Stimulated activated CD4-positive, alpha-beta T cell treated with anti-CD3 and anti-CD28 coated beads, Interleukin-15, amount 100 ng/mL, for 1 hour (primary cell): ENCODE measurements at places on chromosomes 11 and 22.

DNA sequence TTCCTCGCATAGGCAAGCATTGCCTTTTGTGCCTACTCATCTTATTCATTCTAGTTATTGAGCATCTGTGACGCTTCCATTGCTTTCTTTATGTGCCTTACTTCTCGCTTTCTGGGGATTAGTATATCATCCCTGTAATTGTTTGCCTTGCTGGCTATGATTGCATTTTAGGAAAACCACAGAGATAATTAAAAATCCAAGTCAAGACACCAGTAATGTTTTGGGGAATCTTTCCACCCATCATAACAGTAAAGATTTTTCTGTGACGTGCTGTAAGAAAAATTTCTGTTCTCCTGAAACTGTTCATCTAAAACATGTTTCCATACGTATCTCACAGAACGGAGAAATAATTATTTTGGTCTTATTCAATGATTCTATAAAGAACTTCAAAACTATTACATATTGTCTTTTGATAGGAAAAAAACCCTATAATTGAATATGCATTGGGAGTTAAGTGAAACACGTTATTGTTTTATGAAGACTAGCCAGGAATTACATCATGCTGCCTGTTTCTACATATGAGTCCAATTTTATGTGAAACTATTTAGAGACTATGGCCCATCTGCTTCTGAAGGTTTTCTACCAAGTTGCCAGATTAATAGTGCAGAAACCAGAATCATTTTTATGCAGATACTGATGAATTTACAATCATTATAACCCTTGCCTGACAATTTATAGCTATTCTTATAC, 133.7 kb upstream of the FIBIN start:
- DNase-seq, result no peak

- no peak for DNase-seq
Measured at GRCh38 chr11:1149545-1149944, 8.2 kb upstream of the MUC5AC start.

- no peak for DNase-seq
Measured at GRCh38 chr11:133952199-133953190, 4.3 kb downstream of the IGSF9B start.

DNA sequence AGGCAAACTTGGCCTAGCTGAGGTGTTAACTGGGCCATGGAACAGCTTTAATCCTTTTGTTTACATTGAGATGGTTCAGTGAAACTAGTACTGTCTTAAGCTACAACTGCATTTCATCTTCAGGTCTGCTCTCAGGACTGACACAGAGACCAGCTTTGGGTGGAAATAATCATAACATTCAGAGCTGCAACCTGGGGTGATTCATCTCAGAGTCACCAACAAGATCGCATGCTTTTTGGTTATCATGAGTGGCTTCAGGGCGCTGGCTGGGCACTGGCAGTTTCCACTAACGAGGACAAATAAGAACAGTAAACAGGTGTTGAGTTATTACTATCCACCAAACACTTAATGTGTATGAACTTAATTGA, 60.9 kb upstream of the PAX6 start:
- DNase-seq, result no peak

DNA sequence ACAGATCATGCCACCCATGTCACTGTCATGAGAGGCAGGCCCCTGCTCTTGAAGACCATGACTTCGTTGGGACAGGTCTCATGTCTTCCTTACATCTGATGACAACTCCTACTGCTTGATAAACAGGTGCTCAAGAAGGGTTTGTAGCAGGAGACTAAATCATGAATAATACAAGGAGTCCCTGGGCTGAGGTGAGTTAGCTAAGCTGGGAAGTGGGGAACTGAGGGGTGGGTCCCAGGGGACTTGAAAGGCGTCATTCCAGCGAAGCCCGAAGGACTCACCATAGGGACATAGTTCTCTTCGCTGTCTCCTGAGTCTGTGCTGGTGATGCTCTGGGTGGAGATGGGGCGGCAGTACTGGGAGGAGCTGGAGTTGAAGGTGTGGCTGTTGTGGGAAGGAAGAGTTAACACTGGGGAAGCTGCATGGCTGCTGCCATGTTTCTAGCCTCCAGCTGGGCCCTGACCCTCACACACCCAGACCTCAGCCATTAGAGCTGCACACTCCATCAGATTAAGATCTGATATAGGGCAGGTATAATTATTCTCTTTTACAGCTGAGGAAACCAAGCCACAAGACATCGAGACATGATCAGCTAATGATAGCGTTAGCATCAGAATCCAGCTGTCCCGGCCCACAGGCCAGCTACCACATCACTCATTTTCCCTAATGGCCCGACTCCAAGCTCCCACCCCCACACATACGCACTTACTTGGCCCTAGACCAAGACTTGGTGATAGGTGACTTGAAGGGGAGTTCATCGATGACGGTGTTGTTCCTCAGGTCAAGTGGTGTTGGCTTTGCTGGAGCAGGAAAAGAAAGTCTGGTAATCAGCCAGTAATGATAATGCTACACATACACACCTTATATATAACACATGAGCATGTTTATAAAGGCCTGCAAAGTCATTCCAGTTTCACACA, 32.9 kb downstream of the USP35 start:
- no peak for DNase-seq

DNA sequence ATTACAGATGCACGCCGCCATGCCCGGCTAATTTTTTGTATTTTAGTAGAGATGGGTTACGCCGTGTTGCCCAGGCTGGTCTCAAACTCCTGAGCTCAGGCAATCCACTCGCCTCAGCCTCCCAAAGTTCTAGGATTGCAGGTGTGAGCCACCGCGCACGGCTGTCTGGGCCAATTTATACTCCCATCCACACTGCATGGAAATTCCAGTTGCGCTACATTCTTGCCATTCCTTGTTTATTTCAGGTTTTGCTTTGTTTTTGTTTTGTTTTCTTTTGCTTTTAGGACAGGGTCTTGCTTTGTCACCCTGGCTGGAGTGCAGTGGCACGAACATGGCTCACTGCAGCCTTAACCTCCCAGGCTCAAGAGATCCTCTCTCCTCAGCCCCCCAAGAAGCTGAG, 11.0 kb upstream of the CAPRIN1 start:
- no peak for DNase-seq

DNA sequence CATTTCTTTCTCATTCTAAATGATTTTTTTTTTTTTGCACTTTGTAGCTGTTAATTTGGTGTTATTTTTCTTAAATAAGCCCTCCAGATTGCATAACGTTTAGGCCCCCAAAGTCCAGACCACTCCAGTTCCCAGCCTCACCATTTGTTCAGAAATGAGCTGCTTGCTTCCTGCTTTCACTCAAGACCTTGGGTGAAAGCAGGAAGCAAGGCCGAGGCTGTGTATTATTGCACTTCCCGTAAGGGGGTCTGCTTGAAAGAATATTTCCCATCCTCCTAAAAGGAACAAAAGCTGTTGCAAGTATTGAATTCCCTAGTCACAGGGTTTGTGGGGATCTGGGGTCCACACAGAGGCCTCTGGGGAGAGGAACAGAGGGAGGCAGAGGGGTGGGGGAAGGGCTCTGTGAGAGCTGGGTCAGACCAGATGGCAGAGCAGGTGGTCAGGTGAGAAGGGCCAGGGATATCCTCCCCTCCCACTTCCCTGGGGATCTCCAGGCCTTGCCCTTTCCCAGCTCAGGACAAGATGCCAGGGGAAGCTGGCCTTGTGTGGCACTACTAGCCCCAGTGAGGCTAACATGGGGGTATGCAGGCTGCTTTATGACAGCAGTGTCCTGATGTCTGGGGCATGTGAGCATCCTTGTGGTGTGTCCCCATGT, 51.6 kb upstream of the MYEOV start:
- no peak for DNase-seq

DNA sequence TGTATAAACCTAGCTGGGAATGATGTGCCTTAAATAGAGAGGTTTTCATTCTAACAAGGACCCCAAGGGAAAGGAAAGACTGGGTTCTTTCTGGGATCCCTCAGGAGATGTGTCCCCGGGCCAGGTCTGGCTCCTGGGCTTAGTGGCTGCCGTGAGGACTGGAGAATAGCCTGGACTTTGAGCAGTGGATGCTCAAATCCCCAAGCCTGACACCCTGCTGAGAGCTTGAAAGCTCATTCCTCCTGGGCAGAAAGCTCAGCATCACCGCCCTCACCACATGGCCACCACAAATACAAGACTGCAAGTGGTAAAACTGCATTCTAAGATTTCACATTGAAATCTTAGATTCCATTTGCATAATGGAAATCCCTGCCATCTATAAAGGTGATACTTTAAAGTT, 79.4 kb upstream of the NARS2 start:
- DNase-seq, result no peak

GRCh38 chr11:65277631-65278277, 16.0 kb downstream of the POLA2 start:
- no peak for DNase-seq

DNA sequence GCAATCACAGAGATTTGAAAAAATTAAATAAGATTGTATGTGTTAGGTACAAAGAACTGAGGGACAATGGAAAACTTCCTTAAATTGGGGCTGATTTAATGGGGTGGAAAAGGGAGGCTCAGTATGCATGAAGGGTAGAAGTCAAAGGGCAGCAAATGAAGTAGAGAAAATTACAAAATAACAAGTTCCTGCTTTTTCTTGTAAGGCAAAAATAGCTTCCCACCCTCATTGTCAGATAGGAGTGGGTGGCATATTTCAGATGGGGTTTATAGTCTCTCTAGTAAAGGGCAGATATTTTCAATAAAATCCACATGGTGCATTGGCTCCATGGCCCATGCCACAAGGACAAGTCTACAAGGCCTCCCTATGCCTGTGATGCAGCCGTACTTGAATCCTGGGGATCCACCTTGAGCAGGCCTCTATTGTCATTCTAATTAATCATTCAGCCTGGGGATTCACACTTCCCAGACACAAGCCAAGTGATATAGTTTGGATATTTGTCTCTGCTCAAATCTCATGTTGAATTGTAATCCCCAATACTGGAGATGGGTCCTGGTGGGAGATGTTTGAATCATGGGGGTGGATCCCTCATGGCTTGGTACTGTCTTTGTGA, 36.7 kb upstream of the SESN3 start:
- DNase-seq, result no peak

DNA sequence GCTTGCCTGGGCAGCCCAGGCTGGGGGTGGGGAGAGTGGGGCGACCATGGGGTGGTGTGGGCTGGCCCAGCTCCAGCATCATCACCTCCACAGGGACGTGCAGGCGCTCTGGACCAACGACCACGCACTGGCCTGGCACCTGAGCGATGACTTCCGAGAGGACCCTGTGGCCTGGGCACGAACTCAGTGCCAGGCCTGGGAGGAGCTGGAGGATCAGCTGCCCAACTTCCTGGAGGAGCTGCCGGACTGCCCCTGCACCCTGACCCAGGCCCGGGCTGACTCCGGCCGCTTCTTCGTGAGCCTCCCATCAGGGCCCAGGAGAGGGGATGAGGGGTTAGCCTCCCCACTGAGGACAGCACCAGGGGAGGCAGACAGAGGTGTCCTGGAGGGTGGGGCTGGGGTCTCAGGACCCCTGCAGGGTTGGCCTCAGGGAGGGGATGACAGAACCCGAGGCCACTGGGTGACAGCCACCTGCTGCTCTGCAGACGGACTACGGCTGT, 3.8 kb downstream of the SUSD2 start:
- DNase-seq, result no peak

GRCh38 chr11:132033051-132033450, 662.6 kb downstream of the NTM start:
- DNase-seq, result no peak

DNA sequence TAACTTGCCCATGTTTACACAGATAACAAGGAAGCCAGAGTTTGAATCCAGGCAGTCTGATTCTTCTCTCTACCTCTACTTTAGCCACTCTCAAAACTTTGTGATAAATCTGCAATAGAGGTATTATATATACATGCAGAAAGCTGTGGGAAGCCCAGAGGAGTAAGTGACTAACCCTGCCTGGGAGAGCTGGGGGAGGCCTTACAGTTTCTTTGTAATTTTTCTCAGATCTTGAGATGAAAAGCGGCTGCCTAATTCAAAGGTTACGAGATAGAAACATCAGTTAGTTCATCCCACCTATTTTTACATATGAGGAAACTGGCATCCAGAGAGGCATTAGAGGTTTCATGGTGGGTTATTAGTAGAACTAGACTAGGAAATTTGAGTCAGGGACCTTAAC, 4.9 kb downstream of the STIM1 start:
- no peak for DNase-seq

GRCh38 chr11:70128435-70128906, 50.4 kb downstream of the ANO1 start:
- no peak for DNase-seq

DNA sequence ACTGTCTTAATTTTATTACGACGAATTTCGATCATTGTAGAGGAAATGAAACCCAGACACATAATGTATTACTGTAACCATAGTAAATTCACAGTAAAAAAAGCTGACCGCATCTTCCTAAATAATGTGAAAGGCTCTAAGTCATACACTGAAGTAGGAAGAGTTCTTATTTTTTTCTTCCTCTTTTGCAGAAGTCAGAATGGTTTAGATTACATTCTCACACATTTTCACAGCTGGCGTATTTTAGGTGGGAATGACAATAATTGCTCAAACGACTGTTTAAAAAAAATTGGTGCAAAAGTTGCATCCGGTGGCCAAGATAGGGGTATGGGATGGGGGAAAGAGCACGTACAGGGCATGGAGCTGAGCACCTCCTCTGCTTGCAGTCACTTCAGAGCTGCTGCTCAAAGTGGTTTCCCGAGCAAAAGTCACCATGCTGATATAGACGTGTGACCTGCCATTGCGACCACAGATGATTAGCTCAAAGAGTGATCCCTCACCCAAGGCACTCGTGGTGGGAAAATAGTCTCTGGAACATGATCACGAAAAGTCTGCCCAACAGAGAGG, 35.3 kb downstream of the MMP13 start:
- DNase-seq, result no peak

DNA sequence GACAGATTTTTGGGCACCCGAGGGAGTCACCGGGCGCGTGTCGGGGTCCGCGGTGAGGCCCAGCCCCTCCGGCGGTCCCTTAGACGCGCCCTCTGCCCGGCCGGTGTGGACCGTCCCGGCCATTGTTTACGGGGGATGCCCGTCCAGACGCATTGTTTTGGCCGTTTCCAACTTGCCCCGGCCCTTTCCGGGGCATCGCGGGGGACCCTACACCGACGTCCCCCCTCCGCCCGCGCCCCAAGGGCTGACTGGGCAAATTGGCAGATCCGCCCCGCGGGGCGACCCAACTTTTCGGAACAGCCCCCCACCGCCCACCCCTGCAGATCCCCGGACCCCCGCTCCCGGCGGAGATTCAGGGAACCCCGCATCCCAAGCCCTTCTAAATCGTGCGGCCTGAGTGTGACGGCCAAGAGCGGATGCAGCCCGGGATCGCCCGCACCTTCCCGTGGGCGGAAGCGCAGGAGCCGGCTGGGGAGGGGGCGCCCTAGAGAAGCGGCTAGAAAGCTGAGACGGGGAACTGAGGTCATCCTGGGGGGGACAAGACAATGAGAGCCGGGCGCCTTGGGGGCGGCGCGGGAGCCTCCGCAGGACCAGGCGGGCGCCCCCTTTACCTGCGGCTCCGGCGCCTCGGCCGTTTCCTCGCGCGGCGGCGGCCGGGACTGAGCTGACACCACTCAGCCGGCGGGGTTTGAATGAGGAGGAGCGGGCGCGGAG, 17.1 kb upstream of the CCT8L2 start:
- no peak for DNase-seq

- no peak for DNase-seq
Measured at GRCh38 chr22:45096256-45096907, 67.3 kb upstream of the NUP50 start.

GRCh38 chr11:102914238-102915043, 39.7 kb upstream of the MMP12 start:
- no peak for DNase-seq
